COLO829 (cell line): ENCODE measurements at places on chromosomes 6 and 20.

- DNase-seq, result no peak
Measured at GRCh38 chr6:112478036-112478435, 130.9 kb downstream of the RFPL4B start.

GRCh38 chr6:52964318-52964717 lies 30.8 kb downstream of the GSTA4 start:
- peak; percentile 82 for DNase-seq

DNA sequence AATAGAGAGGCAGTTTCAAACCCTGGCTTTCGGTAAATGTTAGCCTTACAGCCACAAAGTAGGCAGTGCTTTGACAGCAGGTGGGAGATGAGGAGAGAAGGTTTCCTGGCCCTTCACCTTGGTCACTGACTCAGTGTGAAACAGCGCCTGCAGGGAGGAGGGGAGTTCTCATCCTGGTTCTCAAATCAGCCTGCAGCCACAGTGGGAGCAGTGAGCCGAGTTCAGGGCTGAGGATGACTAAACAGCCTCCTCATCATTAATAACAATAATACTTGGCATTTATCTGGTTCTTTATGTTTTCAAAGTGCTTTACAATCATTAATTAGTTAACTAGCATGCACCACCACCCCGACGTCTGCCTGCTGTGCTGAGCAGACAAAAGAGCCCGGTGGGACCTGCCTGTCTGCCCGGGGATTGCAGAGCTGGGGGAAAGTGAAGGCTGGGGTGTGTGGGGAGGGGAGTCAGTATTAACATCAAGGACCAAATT lies 59.6 kb downstream of the PRDM1 start:
- no peak for DNase-seq

DNA sequence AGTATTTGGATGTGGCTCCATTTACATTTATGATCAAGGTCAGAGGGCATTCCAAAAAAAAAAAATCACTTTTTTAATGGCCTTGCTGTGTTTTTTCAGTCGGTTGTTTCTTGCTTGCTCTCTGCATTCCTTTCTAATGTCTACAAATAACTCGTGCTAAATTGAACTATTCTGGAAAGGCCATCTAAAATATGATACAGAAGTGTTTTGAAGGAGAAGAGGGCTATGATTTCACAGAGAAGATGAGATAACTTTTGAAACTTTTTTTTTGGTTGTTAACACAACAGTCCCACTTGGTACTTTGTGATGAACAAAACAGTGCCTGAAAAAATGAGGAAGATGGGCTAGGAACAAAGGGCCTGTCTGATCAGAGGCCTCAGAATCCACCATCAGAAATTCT lies 156.1 kb upstream of the SMLR1 start:
- no peak for DNase-seq

DNA sequence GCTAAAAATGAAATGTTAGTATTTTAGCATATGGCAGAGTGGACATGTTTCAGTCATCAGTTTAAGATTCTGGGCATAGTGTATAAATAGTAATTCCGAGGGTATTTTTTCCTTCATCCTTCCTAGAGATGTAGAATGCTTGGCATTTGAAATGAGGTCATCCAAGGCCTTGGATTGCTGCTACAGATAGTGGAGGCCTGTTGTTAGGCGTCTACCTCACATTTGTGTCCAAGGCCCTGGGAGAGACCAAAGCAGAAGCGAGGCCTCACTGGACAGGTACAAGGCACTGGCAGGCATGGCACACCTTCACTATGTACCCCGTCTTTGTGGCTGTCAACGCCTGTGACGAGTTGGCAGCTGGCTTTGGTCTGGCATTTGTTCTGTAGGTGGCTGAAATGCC lies 58.0 kb downstream of the DTD1 start:
- no peak for DNase-seq

- no peak for DNase-seq
Measured at GRCh38 chr20:22403022-22403631, 181.2 kb downstream of the FOXA2 start.

DNA sequence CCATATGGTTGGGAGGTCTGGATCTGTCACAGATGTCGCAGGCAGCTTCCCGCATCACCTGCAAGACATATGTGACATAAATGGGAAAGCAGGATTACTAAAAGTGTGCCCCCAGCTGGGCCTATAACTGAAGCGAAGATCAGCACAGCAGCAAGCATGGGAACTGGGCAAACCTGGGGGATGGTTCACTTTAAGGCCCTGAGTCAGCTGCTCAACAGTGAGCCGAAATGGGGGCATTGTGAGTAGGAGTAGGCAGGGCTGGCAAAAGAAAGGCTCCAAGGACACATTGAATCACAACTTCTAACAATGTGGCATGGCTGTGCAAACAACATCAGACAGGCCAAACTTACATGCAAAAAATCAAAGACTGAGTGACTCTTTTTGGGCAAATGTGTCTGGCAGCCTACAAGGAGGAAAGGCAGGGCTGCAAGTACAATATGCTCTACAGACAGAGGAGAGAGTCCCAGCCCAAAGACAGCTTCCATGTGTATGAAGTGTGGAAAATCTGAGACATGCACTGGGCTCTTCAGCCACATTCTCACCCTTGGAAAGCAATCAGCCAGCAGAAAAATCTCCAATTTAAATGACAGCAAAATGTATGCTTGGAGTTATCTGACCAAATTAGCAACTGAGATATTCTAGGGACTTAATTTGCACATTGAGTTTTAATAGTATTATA lies 531.0 kb upstream of the MMS22L start:
- DNase-seq, result no peak

DNA sequence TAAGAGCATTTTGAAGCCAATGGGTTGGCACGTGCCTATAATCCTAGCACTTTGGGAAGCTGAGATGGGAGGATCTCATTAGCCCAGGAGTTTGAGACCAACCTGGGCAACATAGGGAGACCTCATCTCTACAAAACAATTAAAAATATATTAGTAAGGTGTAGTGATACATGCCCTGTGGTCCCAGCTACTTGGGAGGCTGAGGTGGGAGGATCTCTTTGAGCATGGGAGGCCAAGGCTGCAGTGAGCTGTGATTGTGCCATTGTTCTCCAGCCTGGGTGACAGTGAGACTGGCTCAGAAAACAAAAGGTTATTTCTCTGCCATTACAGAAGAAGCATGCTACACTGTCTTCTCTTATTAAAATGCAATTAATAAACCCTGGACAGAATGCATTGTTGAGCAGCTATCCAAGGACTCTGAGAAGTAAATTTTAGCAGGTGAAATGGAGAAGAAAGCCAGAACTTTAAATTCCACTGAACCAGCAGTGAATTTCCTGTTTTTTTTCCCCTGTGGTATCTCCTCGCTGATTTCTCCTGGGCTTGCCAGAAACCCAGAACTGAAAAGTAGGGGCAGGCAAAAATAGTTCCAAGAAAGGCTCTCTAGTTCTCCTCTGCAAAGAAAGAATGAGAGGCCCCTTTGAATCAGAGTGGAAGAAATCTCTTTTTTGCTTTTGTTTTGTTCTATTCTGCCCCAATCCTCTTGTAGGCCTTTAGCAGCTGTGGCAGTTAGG lies 8.4 kb downstream of the AMD1 start:
- no peak for DNase-seq

- DNase-seq, result no peak
Measured at GRCh38 chr6:170363255-170363654, 56.7 kb downstream of the FAM120B start.

DNA sequence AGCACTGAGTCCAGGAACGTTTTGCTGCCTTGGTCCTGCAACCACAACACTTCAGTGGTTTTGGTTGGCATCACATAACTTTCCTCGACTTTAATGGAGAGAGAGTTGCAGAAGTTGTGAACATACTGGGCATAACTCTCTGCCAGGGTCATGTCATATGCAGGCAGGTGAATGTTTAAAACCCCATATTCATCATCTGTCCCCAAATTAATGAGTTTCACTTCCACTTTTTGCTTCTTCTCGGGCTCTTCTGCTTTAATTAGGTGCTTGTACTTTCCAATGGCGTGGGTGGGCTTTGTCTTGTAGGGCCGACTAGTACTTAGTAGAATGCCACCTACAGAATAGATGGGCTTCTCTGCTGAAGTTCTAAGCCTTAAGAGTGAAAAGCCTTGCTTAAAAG lies 45.2 kb upstream of the TFAP2A start:
- no peak for DNase-seq

DNA sequence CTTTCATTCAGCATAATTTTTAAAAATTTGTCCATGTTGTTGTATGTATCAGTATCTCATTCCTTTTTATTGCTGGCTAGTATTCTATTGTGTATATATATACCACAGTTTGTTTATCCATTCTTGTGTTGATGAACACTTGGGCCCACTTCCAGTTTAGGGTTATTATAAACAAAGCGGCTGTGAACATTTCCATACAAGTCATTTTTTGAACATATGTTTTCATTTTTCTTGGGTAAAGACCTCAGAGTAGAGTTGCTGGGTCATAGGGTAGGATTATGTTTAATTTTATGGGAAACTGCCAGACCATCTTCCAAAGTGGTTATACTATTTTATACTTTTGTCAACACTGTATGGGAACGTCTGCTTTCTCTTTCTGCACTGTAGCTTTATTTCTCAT lies 55.3 kb downstream of the RBM24 start:
- no peak for DNase-seq

DNA sequence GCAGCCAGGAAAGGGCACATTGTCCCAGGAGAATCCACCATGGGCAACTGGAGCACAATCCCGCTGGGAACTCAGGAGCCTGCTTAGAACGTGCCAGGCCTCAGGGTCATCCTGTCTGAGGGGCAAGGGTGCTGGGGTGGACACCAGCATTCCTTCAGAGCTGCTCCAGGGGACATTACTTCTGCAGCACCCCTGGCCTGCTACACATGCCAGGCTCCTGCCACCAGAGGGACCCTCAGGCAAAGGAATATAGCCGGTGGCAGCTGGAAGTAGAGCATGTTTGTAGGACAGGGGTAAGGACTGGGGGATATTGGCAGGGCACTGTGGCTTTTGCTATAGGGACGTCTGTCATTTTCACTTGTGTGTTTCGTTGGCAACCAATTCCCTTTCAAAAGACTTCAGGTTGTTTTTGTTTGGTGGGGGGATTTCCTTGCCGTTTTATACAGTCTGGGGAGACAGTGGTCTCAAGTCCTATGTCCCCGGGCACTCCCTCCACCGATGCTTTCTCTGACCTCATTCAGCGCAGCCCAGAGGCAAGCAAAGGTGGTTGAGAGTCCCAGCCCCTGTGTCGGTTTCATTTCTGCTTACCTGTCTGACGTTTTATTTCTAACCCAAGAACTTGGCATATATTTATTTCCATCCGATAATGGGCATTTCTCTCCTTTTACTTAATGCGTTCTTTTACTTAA lies 130.8 kb downstream of the JPH2 start:
- no peak for DNase-seq

DNA sequence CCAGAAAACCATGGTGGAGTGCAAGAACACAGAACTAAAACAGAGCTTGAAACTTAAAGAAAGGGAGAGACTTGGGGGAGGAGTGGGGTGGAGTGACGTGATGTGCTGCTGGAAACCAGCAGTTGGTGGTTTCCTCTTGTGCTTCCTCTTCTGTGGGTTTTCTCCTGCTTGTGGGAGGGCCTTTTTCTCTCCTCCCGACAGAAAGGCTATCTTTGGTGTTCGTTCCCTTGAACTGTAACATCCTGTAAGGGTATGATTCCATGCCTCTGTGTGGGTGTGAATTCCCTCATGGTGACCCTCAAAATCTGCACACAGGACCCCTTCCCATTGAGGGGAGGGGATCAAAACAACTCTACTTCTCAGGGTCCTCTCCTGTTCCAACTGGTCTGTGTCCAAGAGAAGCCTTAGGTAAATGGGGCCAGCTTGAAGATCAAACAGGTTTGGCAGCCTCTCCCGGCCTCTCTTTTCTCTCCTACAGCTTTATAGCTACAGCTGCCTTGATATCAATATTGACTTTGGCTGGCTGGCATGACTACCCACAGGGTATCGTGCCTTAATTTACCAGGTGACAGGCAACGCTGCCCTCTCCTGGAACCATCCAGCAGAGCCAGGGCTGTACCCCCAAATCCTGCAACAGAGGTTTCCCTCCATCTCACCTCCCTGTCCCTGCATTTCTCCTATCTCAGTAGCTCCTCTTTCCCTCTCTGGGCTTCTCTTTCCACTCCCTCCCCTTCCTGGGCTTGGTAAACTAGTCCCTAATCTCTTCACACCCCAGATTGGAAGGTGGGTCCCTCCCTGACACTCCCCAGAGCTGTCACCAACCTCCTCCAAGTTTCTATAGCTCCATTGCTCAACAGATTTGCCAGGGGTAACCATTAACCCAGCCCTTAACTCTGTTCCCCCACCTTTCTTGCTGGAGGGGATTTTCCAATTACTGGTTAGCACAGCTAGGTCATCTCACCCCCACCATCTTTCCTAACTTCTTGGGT lies 1.5 kb upstream of the MSH5 start:
- peak; percentile 89 for DNase-seq

DNA sequence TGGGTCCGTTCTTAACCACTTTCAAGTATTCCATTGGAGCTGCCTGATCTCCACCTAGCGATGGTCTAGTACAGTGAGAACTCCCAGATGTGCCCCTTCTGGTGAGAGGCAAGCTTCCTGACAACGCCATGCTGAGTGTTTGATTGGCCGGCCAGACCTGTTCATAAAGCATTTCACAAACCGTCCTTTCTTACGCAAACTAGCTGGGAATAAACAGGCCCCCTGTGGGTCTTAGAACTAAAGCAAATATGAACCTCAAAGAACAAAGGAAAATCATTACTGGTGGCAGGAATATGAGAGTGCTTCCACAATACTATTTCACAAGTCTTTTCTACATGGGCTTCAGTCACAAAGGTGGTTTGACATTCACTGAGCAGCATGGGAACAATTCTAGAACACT lies 15.6 kb upstream of the GCNT2 start:
- no peak for DNase-seq
